GM12891 (cell line): ENCODE measurements at places on chromosomes 3 and 15.

- DNase-seq: no peak
These were observed 45.0 kb downstream of the MED12L start for GRCh38 chr3:151130428-151130827.

GRCh38 chr15:101497017-101497416 is 7.5 kb upstream of the PCSK6 start:
- no peak for DNase-seq

DNA sequence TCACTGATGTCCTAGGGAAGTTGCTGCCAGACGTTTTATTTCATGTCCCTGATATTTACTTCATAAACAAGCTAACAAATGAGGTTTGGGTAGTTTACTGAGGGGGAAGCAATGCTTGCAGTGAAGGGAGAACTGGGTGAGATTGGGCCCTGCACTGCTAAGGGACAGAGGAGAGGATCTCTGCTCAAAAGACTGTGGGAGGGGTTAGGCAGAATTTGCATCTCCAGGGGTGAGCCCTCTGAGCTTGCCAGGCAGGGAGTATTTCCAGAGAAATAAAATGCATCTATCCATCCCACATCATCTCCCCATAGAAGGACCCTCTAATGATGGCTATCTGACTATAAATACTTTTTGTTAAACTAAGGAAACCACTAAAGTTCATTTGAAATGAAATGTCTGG is 215.6 kb downstream of the CBLB start:
- no peak for DNase-seq

GRCh38 chr3:120147072-120147871 is 53.0 kb upstream of the GSK3B start:
- no peak for DNase-seq
